ENCODE measurements at places on chromosomes 2 and 18.
A peak's percentile ranks its signal among the peaks of the same experiment; 100 is the strongest.

GRCh38 chr18:48573632-48574283 is 34.9 kb downstream of the CTIF start:
- DNase-seq = no peak

GRCh38 chr2:28074137-28074536 is 183.6 kb downstream of the BABAM2 start:
- DNase-seq = no peak

DNA sequence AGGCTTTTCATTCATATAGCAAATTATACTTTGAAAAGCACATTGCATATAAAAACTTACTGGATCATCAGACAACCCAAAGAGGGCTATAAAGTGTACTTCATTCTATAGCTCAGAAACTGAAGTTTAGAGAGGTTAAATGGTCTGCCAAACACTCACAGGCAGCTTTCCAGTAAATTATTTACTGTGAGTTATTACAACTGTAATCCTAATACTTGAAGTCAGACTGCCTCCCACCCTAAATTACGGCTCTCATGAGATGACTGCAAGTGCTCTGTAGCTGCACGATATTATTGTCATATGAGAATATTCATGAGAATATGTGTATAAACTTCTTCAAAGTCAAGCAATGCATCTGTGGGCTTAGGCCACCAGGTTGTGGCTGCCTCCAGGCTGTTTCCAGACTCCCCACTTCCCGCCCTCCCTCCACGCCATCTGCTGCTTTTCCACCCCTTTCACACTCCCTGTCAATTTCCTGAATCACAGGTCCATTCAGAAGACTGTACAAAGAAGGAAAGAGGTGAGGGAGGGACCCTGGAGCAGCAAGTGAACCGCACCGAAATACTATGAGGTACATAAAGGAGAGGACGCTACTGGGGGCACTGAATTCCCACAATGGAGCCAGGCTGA is 111.1 kb upstream of the SPOPL start:
- DNase-seq = no peak

DNA sequence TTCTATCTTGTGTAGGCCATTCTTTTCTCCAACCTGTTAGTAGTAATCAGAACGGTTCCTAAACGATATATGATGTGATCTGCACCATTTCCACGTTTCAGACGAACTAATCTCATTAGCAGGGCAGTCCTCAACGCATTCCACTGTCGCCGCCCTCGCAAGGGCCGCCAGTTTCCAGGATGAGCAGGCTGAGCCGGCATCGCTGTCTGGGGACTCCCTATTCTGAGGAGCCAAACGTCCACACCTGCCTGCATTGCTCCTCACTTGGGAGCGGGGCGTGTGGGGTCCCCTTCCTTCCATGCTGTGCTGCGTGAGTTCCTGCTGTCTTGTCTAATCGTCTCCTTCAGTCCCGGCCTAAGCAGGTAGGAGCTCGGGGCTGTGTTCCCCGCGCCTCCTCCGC is 76.6 kb downstream of the PSMG2 start:
- DNase-seq = no peak

DNA sequence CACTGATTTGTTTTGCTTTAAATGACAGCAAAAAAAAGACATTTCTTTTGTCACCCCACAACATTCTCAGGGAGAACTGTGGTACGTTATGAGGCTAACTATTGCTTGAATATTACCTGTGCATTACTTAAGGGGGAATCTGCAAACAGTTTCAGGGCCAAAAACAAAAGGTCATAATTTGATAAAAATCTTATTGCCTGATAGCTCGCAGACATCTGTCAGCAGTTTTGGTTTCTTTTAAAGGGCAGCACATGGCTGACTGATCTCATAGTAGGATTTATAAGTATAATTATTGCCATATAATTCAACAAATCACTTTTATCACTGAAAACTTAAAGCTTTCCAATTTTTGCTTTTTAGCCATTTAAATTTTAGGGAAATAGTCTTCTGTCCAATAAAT is 226.4 kb upstream of the VWC2L start:
- DNase-seq = no peak

GRCh38 chr18:23810396-23810795 is 121.1 kb downstream of the LAMA3 start:
- no peak for DNase-seq

DNA sequence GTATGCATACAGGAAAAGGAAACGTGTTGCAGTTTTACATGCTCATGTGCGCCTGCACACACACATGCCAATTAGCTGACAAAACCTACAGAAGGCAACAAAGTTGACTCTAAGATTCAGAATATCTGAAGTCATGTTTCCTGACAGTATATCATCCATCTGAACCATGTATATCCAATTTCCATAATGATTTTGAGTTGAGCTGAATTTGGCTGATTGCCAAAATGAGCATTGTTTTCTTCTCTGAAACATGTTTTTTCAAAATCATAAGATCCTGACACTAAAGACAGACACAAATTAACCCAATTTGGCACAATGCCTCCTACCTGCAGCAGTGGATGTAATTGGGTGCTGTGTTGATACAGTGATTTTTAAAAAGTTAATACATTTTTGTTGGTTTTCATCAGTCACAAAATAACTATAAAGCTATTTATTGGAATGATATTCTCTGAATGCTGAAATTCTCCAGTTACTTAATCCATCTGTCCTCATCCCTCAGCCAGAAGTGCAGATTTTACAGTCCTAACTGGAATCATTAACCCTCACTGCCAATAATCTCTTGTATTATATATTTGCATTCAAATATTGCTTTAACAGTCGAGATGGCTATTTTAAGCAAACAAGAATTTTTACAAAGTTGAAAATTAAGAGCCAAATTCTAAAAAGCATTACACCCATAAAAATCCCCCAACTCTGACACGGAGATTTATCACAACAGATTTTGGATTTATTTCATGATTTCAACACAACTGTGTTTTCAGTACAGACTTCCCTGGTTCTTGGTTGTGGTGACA is 161.7 kb upstream of the LMAN1 start:
- DNase-seq = no peak

DNA sequence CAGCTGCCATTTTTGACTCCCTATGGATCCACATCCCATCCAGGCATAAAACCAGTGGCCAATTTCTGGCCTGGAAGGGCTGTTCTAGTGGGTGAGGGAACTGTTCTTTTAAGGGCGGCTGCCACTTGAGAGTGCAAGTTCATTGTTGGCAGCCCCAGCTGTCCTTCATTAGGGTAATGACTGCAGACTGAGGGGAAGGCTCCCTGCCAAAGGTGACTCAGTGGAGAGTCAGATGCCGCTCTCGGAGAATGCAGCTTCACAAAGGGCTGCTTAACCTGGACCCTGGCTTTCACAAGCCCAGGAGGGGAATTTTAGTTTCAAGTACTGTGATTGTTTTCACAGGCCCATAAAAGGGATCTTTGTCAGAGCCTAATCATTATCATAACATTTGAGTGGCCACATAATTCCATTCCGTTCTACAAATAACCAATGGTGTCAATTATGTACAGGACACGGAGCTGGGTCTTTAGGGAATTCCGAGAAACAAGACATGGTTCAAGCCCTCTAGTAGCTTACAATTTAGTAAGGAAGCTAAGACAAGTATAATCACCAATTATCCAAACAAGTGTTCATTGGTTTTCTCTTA is 235.7 kb downstream of the CDCA7 start:
- peak; percentile 69 for DNase-seq

- peak; percentile 90 for DNase-seq
These were observed 21.0 kb downstream of the SNORC start for GRCh38 chr2:232890896-232891601.

DNA sequence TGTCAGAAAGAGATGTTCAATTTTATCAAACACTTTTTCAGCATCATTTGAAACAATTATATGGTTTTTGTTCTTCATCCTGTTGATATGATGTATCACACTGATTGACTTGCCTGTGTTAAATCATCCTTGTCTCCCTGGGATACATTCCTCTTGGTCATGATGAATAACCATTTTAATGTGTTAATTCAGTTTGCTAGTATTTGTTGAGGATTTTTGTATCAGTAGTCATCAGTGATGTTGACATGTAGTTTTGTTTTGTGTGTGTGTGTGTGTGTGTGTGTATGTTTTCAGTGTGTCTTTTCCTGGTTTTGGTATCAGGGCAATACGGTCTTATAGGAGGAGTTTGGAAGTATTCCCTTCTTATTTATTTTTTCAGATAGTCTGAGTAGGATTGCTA is 325.4 kb downstream of the ZNF804A start:
- no peak for DNase-seq

DNA sequence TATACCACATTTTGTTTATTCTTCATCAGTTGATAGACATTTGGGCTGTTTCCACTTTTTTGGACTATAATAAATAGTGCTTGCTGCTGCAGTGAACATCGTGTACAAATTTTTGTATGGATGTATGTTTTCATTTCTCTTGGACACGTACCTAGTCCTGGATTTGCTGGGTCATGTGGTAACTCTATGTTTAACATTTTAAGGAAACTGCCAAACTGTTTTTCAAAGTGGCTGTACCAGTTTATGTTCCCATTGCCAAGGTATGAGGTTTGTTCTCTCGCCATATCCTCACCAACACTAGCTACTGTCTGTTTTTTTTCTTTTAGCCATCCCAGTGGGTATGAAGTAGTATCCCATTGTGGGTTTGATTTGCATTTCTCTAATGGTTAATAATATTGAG is 42.5 kb downstream of the GREB1L start:
- no peak for DNase-seq

GRCh38 chr18:44841752-44842587 is 161.3 kb downstream of the SETBP1 start:
- DNase-seq = no peak

GRCh38 chr2:217412277-217412676 is 552.4 kb upstream of the TNP1 start:
- no peak for DNase-seq

- no peak for DNase-seq
These were observed 755 bp downstream of the SPAST start for GRCh38 chr2:32064021-32064601.

- DNase-seq = no peak
These were observed 12.3 kb downstream of the MAP3K20 start for GRCh38 chr2:173087793-173088496.

- peak; percentile 97 for DNase-seq
These were observed at the start of gene STK39 for GRCh38 chr2:168247341-168248261. STK39 (minus strand) TSS chr2:168247595; CDS start chr2:168247435, 160 bp downstream.

- DNase-seq = no peak
These were observed 37.2 kb downstream of the CASP10 start for GRCh38 chr2:201220102-201220570.

DNA sequence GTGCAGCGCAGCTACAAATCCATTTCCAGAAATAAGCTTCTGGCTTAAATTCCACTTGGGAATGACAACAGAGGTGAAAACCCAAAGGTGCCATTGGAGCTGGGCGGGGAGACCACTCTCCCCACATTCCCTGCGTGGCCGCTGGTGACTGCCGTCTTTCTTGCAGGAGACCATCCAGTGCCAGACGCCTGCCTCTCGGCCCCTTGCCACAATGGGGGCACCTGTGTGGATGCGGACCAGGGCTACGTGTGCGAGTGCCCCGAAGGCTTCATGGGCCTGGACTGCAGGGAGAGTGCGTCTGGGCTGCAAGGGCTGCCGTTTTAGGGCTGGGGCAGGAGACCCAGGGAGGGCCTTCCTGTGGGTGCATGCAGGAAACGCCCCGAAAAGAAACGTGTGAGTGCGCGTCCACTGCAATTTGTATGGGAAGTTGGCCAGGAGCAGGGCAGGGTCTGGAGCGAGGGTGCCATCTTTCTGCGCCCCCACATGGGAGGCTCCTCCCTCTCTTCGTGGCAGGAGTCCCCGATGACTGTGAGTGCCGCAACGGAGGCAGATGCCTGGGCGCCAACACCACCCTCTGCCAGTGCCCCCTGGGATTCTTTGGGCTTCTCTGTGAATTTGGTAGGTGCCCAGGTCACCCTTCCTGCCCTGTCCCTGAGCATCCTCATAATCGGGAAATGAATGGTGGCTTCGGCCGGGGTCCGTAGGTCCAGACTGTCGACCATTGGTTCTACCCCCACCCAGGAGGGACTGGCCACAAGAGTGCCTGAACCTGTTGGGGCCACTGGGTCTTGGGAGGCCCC is 49.9 kb downstream of the SNED1 start:
- no peak for DNase-seq

GRCh38 chr18:5726011-5726410 is 169.3 kb downstream of the TMEM200C start:
- DNase-seq = no peak
